Endothelial cell of umbilical vein (primary cell): ENCODE measurements at places on chromosomes 13 and 19. TPM values are rescaled to one million over a fixed set of nuclear protein-coding genes. Genes with fewer than 3 reads are reported as not detected.

Gene LHFPL6
- 16.6 and 17.5 TPM in 2 replicates for total RNA-seq

DNA sequence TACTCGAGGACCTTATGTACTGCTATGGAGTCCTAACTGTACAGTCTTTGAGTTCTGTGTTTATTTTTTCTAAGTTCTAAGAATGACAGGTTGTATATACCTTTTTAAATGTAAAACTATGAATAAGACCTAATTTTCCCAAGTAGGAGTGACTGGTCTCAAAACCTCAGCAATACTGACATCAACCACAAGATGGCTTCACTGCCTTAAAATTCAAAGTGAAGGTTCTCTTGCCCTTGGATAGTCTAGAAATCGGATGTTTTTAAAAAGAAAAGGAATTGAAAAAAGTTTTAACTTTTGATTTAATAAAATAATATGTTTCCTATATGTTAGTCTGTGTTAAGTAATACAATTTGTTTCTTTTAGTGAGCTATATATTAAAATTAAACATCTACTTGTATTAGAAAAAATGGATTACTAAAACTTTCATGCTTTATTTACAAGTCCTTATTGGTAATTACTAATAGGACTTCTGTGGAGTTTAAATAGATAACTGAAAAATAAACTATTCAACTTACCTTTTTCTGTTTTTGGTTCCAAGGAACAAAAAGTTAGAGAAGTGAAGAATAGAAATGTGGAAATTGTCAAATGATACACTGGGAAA is 52.0 kb downstream of the TDRD3 start:
- no peak overlapping the region for H3K4me3 ChIP-seq
- H3K4me1 ChIP-seq = no peaks in the 10 kb centered on the region
- no peaks in the 10 kb centered on the region for H3K36me3 ChIP-seq
- DNase-seq = peak; percentile 75

- no peak for DNase-seq
- H3K36me3 ChIP-seq = no peaks in the 10 kb centered on the region
- H3K27me3 ChIP-seq = peaks cover 15% of the 10 kb centered on the region
- H3K4me1 ChIP-seq = peaks cover 15% of the 10 kb centered on the region
- H3K27ac ChIP-seq = no peak overlapping the region
Measured at GRCh38 chr19:17685451-17686022, 2.6 kb downstream of the UNC13A start.

Gene ZNF100
- 12.7 and 12.8 TPM in 2 replicates for total RNA-seq

DNA sequence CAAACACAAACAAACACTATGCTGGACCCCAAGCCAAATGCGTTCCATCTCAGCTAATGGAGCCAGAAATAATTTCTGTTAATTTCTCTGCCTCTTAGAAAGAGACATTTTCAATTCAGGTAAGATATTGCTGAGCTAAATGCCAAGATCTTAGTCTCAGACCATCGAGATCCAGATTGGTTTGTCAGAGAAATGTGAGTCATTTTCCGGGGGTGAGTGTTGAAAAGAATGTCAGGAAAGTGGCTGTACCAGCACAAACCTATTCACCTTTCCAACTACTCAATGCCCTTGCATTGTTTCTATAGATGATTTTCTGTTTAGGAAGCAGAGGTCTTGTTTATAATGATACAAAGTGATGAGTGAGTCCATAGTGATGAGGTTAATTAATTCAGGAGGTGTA is 266.8 kb upstream of the TSHZ3 start:
- no peak overlapping the region for H3K4me3 ChIP-seq
- no peaks in the 10 kb centered on the region for H3K36me3 ChIP-seq
- no peak overlapping the region for H3K27ac ChIP-seq
- no peaks in the 10 kb centered on the region for H3K4me1 ChIP-seq
- no peaks in the 10 kb centered on the region for H3K27me3 ChIP-seq

- H3K4me3 ChIP-seq = no peak overlapping the region
- H3K4me1 ChIP-seq = no peaks in the 10 kb centered on the region
- H3K27me3 ChIP-seq = no peaks in the 10 kb centered on the region
- DNase-seq = no peak
- H3K36me3 ChIP-seq = peaks cover 1% of the 10 kb centered on the region
Measured at GRCh38 chr19:10735741-10736140, 17.9 kb downstream of the DNM2 start.

- no peak for DNase-seq
- H3K36me3 ChIP-seq = no peaks in the 10 kb centered on the region
- H3K27ac ChIP-seq = no peak overlapping the region
- H3K4me1 ChIP-seq = no peaks in the 10 kb centered on the region
Measured at GRCh38 chr13:21517576-21517975, 58.5 kb upstream of the ZDHHC20 start.

DNA sequence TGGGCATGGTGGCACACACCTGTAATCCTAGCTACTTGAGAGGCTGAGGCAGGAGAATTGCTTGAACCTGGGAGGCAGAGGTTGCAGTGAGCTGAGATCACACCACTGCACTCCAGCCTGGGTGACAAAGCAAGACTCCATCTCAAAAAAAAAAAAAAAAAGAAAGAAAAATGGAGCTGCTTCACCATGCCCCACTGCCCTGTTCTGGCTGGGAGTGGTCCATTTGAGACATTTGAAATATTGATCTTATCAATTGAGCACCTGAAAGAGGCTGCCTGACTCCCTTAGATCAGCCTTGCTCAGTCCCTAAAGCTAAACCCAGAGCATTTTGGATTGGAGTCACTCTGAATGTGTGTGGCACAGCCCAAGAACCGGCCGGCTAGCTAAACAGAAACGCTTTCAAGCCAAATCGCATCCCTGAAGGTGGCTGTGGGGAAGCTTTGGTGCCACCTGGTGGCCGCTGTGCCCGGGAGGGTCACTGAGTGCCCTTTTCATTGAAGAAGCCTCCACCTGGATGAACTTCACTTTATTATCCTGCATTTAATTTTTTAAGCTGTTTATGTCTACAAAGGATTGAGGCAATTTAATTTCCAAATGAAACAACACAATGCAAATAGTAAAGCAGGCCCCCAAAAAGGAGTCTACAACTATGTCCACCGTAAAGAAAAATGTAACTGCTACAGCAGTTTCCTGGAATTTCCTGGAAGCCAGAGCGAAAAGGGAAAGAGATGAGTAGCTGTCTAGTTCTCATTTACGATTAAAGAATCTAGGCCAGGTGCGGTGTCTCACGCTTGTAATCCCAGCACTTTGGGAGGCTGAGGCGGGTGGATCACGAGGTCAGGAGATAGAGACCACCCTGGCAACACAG is 53.1 kb upstream of the SERPINE3 start:
- H3K27me3 ChIP-seq = peaks cover 3% of the 10 kb centered on the region
- H3K4me1 ChIP-seq = no peaks in the 10 kb centered on the region
- H3K27ac ChIP-seq = no peak overlapping the region
- no peak overlapping the region for H3K4me3 ChIP-seq
- no peaks in the 10 kb centered on the region for H3K36me3 ChIP-seq

DNA sequence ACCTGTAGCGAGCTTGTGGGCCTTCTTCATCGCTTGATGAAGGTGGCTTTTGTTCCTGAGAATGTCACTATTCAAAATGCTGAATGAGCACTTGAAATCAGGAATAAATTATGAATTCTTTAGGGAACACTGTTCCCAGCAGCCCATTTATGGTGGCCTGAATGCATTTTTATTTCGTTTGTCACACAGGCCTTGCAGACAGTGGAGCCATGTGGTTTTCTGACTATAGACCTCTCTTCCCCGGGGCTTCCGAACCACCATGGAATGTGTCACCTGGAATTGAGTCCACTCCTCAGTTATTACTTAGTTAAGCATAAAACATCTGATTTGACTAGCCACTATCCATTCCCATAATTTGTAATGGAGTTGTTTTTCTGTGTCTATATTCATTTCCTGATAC is 396.9 kb downstream of the IRS2 start:
- no peak for DNase-seq
- no peak overlapping the region for H3K4me3 ChIP-seq
- H3K4me1 ChIP-seq = no peaks in the 10 kb centered on the region
- no peaks in the 10 kb centered on the region for H3K36me3 ChIP-seq

DNA sequence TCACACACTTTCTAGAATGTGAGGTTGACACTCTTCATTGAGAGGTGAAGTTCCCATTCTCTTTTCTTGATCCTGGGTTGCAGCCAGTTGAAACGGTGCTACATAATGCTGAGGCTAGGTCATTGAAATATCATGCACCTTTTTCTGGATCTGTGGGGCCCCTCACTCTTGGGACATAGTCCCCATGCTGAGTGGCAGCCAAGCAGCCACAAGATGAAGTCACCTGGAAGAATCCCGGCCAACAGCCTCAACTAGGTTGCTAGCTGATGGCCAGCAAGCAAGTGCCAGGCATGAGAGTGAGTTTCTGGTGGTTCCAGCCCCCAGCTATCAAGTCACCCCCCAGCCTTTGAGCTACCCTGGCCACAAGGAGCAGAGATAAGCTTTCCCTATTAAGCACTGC is 148.5 kb upstream of the TSHZ3 start:
- H3K36me3 ChIP-seq = no peaks in the 10 kb centered on the region
- H3K27me3 ChIP-seq = no peaks in the 10 kb centered on the region
- no peak overlapping the region for H3K27ac ChIP-seq
- no peak overlapping the region for H3K4me3 ChIP-seq

- H3K4me3 ChIP-seq = no peak overlapping the region
- no peaks in the 10 kb centered on the region for H3K4me1 ChIP-seq
- no peaks in the 10 kb centered on the region for H3K36me3 ChIP-seq
- H3K27ac ChIP-seq = no peak overlapping the region
- peaks cover 19% of the 10 kb centered on the region for H3K27me3 ChIP-seq
- no peak for DNase-seq
Measured at GRCh38 chr19:1665565-1666047, 13.2 kb upstream of the TCF3 start.

GRCh38 chr19:54905803-54906511 is at the start of gene NCR1:
TSS of gene NCR1 (plus strand) at chr19:54906148. CDS start at chr19:54906188, 40 bp downstream.
- DNase-seq = peak; percentile 37
- H3K4me3 ChIP-seq = no peak within 1 kb of the TSS
- no peak within 1 kb of the TSS for H3K27ac ChIP-seq

GRCh38 chr19:12997179-12997966 is 2.1 kb downstream of the NFIX start:
- no peak overlapping the region for H3K27ac ChIP-seq
- no peak overlapping the region for H3K4me3 ChIP-seq
- H3K27me3 ChIP-seq = no peaks in the 10 kb centered on the region
- H3K36me3 ChIP-seq = no peaks in the 10 kb centered on the region

GRCh38 chr13:21476893-21477472 is 17.9 kb upstream of the ZDHHC20 start:
- no peak overlapping the region for H3K27ac ChIP-seq
- no peaks in the 10 kb centered on the region for H3K27me3 ChIP-seq
- peaks cover 2% of the 10 kb centered on the region for H3K4me1 ChIP-seq
- H3K36me3 ChIP-seq = no peaks in the 10 kb centered on the region
- no peak overlapping the region for H3K4me3 ChIP-seq

- H3K27me3 ChIP-seq = no peaks in the 10 kb centered on the region
- H3K27ac ChIP-seq = peak overlapping the region; percentile 41
- DNase-seq = no peak
- peak overlapping the region; percentile 75 for H3K4me3 ChIP-seq
- no peaks in the 10 kb centered on the region for H3K36me3 ChIP-seq
Measured at GRCh38 chr13:72726726-72727416, 558 bp downstream of the MZT1 start.

Gene PRTN3
- not detected in 2 replicates for total RNA-seq

- H3K4me1 ChIP-seq = peaks cover 10% of the 10 kb centered on the region
- H3K27ac ChIP-seq = peak overlapping the region; percentile 63
- H3K36me3 ChIP-seq = no peaks in the 10 kb centered on the region
- DNase-seq = peak; percentile 94
- no peaks in the 10 kb centered on the region for H3K27me3 ChIP-seq
- H3K4me3 ChIP-seq = no peak overlapping the region
Measured at GRCh38 chr13:48626077-48626449, 27.7 kb upstream of the CYSLTR2 start.

Gene LRRC4B
- total RNA-seq = not detected in 2 replicates

DNA sequence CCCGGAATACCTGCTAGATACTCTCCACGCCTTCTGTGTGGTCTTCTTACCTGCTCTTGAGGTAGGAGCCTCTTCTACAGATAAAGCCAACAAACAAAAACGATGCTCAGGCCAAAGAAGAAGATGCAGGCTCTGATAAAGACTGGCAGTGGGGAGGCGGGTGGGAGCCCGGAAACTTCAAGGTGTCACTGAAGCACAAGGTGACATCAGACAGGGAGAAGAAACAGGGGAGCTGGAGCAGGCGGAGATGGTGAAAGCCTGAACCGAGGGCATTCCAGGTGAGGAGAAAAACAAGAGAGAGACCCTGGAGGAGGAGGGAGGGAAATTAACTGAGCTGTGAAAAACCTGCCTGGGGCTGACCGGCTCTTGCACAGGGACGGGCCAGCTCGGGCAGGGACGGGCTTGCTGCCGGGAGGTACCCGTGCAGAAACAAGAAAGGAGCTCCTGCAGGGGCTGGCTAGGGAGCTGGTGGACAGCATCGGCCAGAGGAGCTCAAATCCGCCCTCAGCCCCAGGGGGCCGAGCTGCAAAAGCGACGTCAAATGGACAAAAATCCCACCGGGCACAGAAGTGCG is 19.0 kb downstream of the GNG7 start:
- H3K4me3 ChIP-seq = no peak overlapping the region
- no peaks in the 10 kb centered on the region for H3K27me3 ChIP-seq
- H3K27ac ChIP-seq = no peak overlapping the region
- no peaks in the 10 kb centered on the region for H3K36me3 ChIP-seq
- no peak for DNase-seq
